ENCODE measurements at places on chromosomes 7 and 10.

DNA sequence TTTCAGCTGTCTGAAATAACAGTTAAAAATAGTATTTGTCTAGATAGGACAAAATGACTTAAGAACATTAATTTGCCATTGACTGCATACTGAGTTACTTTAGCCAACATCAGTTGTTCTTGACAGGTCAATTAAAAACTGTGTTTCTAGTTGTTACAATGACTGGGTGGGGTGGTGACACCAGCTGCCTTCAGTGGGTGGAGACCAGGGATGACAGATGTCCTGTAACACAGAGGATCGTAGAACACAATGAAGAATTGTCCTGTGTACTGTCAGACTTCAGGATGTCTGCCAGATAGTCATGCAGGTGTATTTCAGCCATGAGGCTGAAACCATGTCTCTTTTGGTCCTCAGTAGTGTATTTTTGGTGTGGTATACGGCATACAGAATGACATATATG lies 24.4 kb downstream of the TRUB1 start:
- DNase-seq, result no peak

- DNase-seq, result no peak
Observed at GRCh38 chr7:22612776-22613175, 112.8 kb upstream of the STEAP1B start.

- DNase-seq, result no peak
Observed at GRCh38 chr7:10952588-10952987, 21.1 kb upstream of the PHF14 start.

DNA sequence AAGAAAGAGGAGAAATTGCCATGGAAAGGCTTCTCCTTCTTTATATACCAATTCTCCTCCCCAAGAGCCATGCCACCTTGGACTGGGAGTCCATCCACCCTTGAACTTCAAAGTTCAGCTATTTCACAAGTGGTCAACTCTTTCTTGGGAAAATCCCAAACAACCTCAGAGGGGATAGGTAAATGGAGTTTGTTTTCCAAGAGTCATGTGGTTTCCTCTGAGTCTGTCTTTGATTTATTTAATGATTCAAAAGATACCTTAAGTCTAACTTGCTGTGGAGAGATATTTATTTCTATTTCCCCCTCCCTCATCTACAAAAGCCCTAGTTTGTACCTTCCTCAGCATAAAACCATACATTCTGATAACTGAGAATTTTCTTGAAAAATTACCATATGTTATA lies 758.6 kb upstream of the IGFBP3 start:
- DNase-seq, result no peak

DNA sequence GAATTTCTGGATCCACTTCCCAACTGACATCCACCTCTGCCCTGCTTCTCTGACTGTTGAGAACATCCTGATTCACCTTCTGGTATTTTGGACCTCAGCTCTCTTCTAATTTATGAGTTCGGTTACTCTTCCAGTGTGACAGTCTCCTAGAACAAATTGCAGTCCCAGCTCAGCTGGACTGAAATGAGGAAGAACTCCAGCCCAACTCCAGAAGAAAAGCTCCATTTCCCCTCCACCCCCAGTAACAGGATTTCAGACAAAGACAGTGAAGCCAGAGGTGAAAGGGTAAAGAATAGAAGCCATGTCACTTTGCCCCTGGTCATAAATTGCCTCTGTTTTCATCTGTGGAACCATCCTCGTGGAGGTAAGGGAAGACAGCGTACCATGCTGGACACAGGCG lies 26.2 kb upstream of the INHBA start:
- DNase-seq, result no peak

GRCh38 chr7:145817687-145818086 lies 298.9 kb upstream of the CNTNAP2 start:
- no peak for DNase-seq

DNA sequence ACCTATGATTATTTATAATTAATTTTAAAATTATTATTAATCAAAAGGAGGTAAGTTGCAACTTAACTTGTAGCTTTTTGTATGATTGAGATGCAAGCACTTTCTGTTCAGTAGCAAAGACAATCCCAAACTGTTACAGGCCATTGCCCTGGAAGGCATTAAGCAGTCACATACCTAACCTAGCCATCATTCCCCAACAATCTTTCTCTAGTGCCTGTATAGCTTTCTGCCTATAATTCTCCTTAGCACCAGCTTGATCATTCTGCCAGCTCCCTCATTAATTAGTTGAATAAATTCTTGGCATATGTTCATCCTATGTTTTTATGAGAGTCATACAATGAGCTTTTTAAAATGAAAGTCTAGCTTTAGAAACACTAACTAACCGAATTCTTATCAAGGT lies 178.9 kb upstream of the TMEM106B start:
- no peak for DNase-seq

- DNase-seq, result no peak
Observed at GRCh38 chr7:41869596-41869995, 166.7 kb upstream of the INHBA start.

- no peak for DNase-seq
Observed at GRCh38 chr7:129279757-129280156, 54.9 kb downstream of the AHCYL2 start.

- DNase-seq, result no peak
Observed at GRCh38 chr10:90621577-90621976, 236.3 kb downstream of the HTR7 start.

- DNase-seq, result no peak
Observed at GRCh38 chr10:94803307-94803706, 40.8 kb downstream of the CYP2C19 start.

DNA sequence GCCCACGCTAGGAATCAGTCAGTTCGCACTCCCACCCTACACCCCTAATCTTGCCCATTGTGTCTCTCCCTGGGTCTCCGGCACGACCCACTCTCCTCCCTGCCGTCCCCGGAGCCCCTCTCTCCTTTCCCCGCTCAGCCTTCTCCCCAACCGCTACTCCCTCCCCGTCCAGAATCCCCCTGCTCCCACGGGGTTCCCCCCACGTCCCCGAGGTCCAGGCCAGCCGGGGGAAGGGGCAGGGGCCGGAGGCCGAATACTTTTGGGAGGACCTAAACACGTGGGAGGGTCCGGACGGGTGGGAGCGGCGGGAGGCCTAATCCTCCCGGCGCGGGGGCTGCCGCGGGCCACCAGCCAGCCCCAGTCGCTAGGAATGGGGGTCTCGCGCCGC lies 560 bp downstream of the RARRES2 start:
- DNase-seq, result no peak

DNA sequence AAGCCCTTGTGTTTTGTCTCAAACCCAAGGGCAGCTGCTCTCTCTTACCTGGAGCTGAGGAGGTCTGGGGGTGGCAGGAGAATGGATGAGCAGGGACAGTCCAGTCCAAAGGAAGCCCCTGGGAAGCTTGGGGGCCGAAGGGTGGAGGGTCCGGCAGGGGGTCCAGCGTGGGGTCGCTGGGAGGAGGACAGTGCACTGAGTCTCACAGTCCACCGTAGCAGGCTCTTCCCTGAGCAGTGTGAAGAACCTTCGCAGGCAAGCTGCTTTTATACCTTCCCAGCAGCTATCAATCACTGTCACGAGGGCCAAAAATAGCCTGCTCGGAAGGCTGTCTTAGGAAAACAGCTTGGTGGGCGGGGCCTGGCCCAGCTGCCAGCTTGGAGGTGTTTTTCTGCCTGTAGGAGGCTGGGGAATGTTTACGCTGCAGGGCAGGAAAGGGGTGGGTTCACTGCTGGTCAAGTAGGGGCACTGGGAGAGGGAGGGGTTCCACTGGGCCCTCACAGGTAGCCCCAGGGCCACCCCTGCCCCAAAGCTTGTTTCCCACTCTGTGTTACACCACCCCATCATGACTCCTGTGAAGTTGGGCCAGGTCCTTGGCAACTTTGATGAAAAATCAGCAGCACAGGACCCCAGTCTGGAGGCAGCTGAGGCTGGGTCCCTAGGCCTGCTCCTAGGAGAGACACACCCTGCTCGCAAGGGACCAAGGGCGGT lies at the start of gene DEPP1:
DEPP1 (minus strand) TSS at position 240 of the 711 bp plus-strand sequence. CDS start 779 bp downstream, outside the sequence.
- DNase-seq, result peak; percentile 94

DNA sequence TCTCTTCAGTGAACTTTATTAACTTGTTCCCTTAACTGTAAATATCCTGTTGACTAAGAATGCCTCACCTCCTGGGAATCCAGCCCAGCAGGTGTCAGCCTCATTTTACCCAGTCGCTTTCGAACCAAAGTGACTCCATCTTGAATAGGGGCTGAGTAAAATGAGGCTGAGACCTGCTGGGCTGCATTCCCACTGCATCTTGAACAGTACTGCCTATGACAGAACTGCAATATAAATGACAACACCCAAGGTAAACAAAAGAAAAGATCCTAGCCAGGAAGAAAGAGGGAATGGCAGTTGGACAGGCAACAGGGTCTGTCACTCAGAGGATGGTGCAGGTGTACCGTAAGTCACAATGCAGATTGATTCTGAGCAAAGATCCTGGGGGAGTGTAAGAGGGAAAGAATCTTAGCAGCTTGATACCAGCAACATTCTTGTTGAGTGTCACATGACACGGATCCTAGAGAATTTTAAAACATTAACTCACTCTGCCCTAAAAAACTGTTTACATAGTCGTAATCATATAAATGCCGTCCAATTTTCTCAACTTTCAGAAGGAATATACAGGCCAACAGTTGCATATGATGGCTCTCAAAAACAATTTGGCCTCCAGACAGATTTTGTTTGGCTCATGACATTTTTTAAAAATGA lies 4.4 kb upstream of the FAM107B start:
- no peak for DNase-seq

- DNase-seq, result no peak
Observed at GRCh38 chr7:101961811-101962210, 144.4 kb downstream of the CUX1 start.

GRCh38 chr10:33151344-33151864 lies 183.1 kb downstream of the NRP1 start:
- no peak for DNase-seq

GRCh38 chr7:92598310-92598981 lies 8.3 kb upstream of the FAM133B start:
- no peak for DNase-seq

GRCh38 chr7:149456506-149457421 lies 4.1 kb downstream of the ZNF777 start:
- no peak for DNase-seq

DNA sequence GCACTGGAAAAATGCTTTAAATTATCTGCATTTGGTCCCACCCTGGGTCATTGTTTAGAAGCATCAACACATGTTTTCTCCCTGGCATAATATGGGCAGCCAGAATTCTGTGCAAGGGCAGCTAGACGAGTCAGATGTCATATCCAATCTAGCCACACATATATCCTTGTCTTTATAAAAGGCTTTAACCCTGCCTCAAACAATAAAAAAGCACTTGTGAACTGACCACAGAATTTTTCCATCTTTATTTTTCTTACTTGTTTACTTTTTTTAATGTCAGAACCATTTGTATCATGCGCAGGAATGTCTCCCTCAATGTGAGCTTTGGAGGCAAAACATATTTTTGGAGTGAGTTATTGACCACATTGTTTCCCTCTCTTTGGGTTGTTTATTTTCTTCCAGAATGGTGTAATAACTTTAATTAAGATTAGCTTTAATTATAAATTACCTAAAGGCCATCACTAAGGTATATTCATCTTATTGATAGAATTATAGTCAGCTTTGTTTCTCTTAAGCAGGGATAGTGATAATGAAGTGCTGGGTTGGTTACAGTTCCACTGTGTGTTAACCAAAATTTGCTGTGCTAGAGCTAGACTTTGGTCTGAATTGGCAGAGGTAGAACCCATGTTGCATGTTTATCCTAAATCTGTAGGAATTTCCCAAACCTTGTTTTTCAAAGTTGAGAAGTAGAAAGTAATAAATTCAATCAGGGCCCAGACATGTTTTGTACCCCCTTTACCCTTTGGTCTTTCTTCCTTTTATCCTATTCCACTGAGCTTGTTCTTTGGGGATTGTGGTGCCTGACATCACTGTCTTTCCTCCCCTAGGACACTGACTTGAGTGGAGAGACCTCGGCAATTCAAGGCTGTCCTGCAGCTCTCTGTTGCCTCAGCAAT lies 1078.4 kb downstream of the KCNMA1 start:
- no peak for DNase-seq

DNA sequence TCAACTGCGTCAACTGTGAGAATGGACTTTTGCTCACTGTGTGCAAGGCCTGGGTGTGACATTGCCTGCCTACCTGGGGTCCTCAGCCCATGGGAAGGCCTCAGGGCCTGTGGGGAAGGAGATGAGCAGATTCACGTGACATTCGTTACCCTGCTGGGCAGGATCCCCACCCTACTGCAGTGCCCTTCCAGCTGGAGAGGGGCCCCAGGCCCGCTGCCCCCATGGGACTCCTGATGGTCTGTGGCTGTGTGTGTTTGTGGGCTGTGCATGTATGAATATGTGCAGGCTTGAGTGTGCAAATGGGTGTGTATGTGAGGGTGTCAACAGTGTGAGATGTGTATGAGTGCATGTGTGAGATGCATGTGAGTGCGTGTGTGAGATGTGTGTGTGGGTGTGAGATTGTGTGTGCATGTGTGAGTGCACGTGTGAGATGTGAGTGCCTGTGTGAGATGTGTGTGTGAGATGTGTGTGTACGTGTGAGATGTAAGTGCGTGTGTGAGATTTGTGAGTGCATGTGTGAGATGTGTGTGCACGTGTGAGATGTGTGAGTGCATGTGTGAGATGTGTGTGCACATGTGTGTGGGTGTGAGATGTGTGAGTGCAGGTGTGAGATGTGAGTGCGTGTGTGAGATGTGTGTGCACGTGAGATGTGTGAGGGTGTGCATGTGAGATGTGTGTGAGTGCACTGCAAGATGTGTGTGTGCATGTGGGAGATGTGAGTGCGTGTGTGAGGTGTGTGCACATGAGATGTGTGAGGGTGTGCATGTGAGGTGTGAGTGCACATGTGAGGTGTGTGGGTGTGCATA lies 29.7 kb downstream of the PPIF start:
- peak; percentile 73 for DNase-seq

- peak; percentile 24 for DNase-seq
Observed at GRCh38 chr10:71084818-71085126, 127.6 kb upstream of the UNC5B start.

GRCh38 chr7:117065571-117066150 lies 112.4 kb downstream of the ST7 start:
- no peak for DNase-seq

DNA sequence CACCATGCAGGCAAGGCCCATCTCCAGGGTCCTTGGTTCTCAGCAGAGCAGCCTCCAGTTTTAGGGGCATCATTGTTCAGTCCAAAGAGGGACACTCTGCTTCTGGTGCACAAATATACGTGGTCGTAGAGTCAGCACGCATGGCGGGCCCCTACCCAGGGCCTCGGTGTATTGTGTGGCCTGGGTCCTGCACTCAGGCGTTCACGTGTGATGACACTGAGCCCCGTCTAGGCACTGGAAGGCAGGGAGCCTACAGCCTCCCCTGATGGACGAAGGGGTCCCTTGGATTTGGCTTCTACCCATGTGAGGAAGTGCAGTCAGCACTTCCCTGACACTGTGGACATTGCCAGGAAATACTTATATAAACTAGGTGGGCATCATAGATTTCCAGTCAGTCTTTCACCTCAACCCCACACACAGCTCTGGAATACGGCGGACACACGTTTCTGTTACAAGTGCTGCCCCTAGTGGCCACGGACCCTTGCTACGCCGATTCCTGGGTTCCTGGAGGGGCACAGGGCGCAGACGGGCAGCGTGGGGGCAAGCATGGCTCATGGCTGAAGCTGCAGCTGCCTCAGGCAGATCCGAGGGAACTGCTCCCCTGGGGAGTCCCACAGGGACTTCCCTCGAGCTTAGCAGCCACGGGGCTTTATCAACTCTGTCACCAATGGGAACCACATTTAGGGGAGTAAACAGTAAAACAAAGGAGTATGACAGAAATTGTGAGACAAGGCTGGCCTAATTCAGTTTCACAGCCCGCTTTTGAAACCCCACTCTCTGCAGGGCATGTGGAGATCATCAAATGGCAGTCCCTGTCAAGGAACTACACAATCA lies 25.4 kb downstream of the AIFM2 start:
- DNase-seq, result no peak

- no peak for DNase-seq
Observed at GRCh38 chr10:11284291-11285085, 266.8 kb downstream of the CELF2 start.

- no peak for DNase-seq
Observed at GRCh38 chr10:28842321-28842720, 165.0 kb downstream of the BAMBI start.
